ENCODE measurements at places on chromosomes 16 and 17.
A peak's percentile ranks its signal among the peaks of the same experiment; 100 is the strongest.

GRCh38 chr16:5549802-5550201 lies 452.2 kb upstream of the EEF2KMT start:
- no peak for DNase-seq

GRCh38 chr17:14149751-14150150 lies 80.4 kb downstream of the COX10 start:
- DNase-seq, result no peak

DNA sequence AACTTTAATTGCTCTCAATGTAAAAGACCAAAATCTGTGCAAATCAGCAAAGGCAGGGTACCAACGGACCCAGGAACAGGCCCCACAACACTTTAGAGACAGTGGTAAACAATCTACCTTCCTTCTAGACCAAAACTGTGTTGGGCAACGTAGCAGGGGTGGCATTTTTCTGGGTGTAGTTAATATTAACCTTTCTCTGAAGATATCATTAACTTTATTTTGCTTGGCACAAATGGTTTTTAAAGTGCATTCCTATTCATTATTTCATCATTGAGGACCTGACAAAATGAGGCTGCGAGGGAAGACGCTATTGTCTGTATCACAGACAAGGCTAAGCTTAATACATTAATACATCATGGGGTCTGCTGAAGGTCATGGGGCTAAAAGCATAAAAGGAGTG lies 37.9 kb upstream of the TRAP1 start:
- DNase-seq, result no peak

DNA sequence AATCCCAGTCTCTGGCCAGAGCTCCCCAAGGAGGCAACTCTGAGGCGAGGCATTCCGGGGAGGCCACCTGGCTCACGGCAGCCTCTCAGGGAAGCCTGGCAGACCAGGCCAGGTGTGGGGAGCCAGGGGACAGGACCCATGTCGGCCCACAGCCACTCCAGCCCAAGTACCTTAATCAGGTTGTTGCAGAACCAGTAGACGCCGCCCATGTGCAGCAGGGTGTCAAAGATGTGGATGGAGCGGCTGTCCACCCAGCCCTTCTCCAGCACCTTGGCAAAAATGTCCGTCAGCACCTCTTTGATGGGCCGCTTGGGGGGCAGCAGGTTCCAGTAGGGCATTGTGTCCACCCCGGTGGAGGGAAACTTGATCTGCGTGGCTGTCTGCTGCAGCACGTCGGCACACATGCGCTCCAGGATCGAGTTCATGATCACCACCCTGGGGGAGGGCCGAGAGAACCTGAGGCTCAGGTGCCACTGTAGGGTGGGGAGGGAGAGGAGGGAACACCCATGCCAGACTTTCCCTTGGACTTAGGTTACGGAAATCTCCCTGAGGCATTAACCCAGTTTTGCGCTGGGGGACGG lies 7.8 kb downstream of the CSF3 start:
- DNase-seq, result no peak

DNA sequence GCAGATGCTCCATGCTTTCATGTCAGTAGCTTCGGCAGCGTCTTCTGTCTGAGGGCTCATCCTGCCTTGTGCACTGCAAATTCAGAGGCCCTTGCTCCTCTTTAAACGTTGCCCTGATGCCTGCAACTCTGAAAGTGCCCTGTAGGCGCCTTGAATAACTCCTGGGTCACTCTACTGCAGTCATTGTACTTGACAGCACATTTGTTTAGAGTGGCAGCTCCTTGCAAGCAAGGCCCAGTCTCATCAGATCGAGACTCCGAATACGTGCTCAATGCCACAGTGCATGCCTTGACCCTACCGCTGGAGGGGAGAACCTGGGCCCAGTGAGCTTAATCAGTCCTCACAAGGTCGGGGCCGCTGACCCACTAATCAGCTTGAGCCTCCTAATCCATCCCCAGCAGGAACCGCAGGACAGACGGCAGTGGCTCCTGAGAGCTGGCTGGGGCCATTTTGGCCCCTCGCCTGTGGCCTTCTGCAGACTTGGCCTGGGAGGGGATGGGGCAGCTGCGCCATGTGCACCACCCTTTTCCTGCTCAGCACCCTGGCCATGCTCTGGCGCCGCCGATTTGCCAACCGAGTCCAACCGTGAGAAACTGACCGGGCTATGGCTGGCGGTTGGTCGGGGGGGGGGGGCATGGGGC lies at the start of gene PRCD:
Gene PRCD, plus strand, starts transcription at position 414 of the 641 bp plus-strand sequence. Its CDS starts 98 bp downstream, at position 512.
- DNase-seq, result no peak

DNA sequence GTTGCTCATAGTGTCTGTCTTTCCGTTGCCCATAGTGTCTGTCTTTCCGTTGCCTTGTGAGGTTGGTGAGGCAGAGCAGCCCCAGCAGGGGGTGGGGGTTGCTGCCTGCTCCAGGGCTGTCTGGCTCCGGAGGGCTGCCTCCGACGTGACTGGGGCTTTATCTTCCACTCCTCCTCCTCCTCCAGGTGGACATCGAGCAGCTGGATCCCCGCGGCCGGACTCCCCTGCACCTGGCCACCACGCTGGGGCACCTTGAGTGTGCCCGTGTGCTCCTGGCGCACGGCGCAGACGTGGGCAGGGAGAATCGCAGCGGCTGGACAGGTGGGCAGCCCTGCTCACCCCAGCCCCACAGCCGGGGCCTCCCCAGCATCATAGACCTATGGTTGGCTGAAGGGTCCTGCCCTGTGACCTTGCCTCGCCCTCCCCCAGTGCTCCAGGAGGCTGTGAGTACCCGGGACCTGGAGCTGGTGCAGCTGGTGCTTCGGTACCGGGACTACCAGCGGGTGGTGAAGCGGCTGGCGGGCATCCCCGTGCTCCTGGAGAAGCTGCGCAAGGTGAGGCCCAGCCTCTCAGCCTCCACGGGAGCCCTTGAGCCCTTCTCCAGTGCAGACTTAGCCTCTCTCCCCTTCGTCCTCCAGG lies 14.7 kb downstream of the ANKRD13B start:
- DNase-seq, result no peak

GRCh38 chr17:79991140-79991923 lies 44.3 kb downstream of the TBC1D16 start:
- DNase-seq, result peak; percentile 62

GRCh38 chr16:239948-240277 lies 5.3 kb downstream of the FAM234A start:
- DNase-seq, result no peak

DNA sequence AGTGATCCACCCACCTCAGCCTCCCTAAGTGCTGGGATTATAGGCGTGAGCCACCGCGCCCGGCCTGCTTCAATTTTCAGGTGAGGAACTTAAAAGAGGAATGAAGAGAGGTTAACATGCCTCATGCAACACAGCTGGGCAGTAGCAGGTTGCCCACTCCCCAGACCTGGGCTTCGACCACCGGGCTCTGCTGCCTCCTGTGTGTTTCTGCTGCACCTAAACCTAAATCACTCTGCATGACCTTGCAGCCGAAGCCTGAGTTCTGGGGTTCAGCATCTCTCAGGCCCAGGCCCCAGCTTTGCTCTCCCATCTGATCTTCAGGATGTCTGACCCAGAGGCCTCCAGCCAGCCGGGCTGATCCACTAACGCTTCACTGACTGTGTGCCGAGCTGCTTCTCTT lies 112.6 kb downstream of the OR1D5 start:
- no peak for DNase-seq

DNA sequence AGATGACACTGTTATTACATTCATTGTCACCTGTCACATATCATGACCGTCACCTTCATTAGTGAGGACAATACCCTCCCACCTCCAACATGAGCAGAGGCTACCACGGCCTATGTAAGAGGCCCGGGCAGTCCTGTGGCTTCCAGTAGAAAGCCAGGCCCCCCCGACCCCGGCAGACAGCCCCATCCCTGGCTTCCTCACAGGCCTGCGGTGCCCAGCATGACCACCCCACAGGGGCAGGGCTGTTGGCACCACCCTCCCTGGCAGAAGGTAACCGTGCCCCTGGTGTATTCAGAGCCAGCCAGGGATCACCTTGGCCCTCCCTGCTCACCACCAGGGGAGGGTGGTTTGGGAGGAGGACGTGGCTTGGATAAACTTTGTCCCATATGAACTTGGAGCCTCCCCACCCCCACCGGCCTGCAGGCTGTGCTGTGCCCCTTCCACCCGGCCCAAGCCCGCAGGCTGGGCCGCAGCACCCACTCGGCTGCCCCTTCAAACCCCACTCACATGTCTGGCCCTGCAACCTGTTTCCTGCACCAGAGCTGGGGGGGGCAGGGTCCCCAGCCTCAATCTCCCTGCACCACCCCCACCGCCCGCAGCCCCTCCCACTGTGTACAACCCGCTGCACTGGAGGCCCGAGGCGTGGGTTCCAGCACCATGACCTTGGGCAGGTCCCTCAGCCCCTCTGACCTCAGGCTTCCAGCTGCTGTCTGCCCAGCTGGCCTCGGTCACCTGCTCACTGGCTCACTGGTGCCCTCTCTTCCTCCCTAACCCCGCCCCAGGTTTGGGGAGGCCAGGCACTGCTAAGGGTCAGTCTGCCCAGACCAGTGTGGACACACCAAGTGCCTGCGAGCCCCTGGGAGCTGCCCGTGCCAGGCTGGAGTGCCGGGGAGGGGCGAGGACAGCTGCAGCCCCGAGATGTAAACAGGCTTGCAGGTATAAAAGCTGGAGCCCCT lies 12.4 kb upstream of the AATK start:
- DNase-seq, result no peak

DNA sequence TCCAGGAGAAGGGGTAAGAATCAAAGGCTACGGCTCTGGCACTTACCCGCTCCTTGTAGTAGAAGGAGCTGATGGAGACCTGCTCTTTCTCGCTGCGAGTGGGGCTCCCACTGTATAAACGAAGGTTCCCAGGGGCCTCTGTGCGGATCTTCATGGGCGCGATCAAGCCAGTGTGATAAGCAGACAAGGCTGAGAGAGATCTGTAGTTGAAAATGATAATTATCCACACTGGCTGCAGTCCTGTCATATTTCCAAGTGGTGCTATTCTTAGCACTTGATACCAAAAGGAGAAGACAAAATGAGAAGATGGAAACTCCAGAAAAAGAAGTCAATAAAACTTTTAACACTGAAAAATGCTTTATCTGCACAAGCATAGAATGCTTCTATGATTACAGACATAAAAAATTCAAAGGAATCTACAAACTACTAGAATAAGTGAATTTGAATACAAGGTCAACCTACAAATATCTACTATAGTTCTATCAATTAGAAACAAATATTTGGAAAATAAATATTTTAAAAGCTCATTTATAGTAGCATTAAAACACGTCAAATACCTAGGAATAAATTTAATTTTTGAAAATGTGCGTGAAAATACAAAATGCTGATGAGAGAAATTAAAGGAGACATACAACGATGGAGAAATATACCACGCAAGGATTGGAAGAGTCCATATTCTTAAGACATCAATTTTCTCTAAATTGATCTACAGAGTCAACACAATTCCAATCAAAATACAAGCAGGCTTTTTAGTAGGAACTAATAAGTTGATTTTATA lies 80.8 kb downstream of the WDR59 start:
- no peak for DNase-seq

GRCh38 chr17:27082775-27083154 lies 211.1 kb upstream of the WSB1 start:
- no peak for DNase-seq

GRCh38 chr16:24677388-24677787 lies 52.1 kb upstream of the TNRC6A start:
- no peak for DNase-seq

- DNase-seq, result no peak
These were observed 868.9 kb upstream of the SOX9 start for GRCh38 chr17:71251951-71252350.

DNA sequence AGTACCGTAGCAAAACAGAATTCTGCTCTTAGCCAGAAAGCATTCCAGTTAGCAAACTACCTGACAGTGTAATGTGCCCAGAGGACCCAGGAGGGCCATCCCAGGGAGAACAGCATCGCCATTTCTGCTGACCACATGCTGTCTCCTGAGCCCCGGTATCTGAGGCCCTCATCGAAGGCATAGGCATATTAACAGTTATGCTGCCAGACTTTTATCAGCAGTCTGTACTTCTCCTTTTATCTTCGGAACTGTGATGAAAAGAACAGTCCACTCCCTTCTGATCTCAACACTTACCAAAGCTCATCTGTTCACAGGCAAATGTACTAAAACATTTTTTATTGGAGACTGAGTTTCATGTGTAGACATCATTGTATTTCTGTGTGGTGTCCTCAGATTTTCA lies 236.4 kb downstream of the PRKCA start:
- DNase-seq, result no peak

DNA sequence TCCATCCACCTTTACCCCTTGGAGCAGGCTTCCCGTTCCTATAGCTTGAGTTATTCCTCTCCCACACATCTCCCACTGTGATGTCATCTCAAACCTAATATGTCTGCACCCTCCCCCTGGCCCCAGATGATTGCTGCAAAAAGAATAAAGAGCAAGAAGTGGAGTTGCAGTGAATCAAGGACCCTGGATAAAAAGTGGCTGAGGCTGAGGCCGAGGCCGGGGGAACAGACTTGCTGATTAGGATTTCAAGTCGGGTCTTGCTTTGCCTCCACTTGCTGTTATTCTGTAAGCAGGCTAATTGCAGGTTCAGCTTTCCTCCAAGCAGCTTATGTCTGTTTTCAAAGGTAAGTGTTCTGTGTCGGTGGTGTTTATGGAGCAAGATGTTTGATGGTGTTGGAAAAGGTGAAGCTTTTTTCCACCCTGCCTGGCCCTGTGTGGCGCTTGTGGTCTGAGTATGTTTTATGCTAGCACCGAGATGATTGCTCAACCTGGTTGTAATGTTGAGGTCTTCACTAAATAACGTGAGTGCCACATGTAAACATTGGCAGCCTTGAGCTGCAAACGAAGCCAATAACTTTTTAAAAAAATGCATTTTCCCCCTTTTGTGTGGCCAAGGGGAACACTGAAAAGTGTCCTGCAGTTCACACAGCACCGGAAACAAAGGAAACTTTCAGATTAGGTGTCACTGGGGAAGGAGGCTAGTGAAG lies 15.4 kb downstream of the HS3ST3B1 start:
- no peak for DNase-seq

DNA sequence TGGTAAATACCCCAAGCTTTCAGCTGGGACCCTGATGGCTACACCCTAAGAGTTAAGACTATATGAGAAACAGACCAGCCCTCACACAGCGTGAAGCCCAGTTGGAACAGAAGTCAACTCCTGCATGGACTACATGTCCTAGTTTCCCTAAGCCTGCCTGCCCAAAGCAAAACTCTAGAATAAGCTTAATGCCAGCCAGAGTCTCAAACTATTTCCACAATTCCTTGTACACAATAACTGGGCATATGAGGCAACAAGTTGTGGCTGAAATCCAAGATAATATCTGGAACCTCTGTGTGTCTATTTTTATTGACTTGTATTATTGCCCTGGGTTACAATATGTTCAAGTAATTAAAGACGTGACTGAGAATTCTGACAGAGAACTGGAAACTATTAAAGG lies 19.4 kb downstream of the MYH10 start:
- no peak for DNase-seq

DNA sequence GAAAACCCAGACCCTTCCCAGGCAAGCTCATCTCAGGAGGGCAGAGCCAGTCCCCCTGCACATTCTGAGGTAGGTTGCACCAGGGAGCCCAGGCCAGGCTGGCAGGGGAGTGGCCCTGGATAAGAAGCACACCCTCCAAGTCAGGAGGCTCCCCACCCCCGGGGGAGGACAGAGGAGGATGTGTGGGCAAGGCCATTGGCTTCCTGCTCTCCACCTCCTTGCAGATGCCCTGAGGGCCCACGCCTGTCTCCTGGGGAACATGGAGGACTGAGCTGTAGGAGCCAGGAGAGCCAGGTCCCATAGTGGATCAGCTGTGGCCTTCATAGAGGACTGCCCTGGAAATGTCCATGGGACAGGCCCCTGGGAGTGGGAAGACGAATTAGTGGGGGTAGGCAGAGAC lies 126.7 kb downstream of the IRF8 start:
- DNase-seq, result peak; percentile 38

GRCh38 chr17:20211246-20211645 lies 202.1 kb downstream of the SPECC1 start:
- no peak for DNase-seq

GRCh38 chr16:83031524-83031923 lies 404.8 kb downstream of the CDH13 start:
- DNase-seq, result no peak
